HT1080 (cell line): ENCODE measurements at places on chromosomes 2 and 18.

DNA sequence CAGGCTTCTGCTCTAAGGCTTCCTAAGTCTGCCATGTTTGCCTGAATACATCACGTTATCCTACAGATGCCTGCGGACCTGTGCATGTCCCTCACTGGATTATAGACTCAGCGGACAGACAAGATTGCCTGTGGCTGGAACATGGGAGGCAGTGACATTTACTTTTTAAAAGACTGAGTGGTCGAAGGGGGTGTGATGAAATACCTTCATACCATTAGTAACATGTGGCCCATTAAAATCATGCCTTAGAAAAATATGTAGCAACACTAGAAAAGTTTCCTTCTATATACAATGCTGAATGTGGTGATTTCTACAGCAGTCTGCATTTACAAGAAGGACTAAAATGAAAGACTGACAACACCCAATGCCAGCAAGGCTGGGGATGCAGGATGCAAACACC lies 154.4 kb downstream of the ASB1 start:
- DNase-seq, result no peak

- DNase-seq, result peak; percentile 29
Measured at GRCh38 chr18:44130376-44130942, 550.2 kb upstream of the SETBP1 start.

DNA sequence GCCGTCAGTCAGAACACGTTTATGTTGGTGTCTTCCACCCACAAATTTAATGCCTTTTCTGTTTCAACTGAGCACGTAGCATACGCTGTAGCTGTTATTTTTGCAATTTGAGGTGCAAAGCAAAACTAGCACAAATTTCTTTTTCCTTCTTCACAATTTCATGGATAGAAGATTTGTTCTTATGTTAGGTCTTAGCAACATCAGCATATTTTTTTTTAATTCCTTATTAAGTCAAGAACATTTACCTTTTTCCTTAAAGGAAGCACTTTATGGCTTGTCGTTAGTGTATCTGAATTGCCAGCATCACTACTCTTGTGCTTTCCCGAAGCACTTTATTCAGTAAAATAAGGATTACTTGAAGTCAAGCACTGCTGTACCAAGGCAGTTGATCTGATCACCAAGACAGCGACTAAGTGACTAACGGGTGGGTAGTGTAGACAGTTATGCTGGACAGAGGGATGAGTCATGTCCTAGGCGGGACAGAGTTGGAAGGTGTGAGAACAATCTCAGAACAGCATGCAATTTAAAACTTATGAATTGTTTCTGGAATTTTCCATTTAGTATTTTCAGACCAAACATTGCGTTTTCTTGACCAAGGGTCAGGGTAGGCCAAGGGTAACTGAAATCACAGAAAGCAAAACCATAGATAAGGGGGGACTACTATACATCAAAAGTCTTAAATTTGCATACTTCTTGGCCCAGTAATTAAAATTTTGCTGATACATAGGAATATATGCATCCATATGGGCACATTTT lies 13.3 kb downstream of the BABAM2 start:
- DNase-seq, result peak; percentile 64

DNA sequence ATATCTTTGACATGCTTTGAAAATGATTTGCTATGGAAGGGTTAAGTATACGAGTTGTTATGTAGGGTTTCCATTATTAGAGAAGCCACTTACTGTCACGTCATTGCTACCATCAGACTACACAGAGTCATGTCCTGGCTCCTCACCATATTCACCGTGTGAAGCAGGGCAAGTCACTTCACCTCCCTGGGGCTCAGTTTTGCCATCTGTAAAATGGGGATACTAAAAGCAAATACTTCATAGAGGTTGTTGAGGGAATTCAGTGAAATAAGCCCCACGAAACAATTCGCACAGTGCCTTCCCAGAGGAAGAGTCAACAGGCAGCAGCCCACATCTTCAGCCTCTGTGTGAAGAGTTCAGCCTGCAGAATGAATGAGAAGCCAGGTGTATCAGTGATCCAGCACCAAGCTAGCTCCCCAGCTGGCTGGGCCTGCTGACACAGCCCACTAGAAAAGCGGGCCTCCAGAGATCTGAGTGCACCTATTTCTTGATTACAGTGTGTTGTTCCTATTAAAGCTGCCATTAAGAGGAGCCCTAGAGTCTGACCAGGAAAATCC lies 3.4 kb downstream of the DIPK1C start:
- DNase-seq, result no peak

GRCh38 chr2:233811087-233811486 lies 33.0 kb downstream of the MROH2A start:
- DNase-seq, result no peak

GRCh38 chr18:45324495-45325113 lies 290.7 kb upstream of the SLC14A2 start:
- DNase-seq, result no peak

- no peak for DNase-seq
Measured at GRCh38 chr2:128396946-128397345, 78.3 kb upstream of the HS6ST1 start.

DNA sequence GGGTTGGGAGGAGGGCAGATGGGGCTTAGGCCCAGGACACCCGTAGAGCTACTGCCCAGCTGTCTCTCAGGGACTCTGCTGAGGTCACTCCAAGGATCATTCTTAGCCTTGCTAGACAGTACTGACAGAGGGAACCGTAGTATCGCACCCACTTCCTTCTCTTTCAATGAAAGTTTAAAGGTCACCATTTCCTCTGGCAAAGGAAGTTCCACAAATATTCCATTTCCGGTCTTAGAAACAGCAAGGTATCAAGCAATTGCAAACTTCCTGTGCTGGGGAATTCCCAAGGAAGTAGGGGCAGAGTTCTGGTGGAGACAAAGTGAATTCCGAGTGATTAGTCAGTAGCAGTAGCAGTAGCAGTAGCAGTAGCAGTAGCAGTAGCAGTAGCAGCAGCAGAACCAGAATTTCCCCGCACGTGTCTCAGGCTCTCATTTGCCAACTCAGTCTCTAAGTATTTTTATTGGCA lies 24.7 kb downstream of the IL1B start:
- DNase-seq, result peak; percentile 95

- no peak for DNase-seq
Measured at GRCh38 chr2:239431536-239431935, 30.7 kb upstream of the HDAC4 start.

- DNase-seq, result no peak
Measured at GRCh38 chr18:79389689-79390088, 6.0 kb upstream of the NFATC1 start.

- no peak for DNase-seq
Measured at GRCh38 chr18:32175265-32175664, 14.6 kb upstream of the MEP1B start.

DNA sequence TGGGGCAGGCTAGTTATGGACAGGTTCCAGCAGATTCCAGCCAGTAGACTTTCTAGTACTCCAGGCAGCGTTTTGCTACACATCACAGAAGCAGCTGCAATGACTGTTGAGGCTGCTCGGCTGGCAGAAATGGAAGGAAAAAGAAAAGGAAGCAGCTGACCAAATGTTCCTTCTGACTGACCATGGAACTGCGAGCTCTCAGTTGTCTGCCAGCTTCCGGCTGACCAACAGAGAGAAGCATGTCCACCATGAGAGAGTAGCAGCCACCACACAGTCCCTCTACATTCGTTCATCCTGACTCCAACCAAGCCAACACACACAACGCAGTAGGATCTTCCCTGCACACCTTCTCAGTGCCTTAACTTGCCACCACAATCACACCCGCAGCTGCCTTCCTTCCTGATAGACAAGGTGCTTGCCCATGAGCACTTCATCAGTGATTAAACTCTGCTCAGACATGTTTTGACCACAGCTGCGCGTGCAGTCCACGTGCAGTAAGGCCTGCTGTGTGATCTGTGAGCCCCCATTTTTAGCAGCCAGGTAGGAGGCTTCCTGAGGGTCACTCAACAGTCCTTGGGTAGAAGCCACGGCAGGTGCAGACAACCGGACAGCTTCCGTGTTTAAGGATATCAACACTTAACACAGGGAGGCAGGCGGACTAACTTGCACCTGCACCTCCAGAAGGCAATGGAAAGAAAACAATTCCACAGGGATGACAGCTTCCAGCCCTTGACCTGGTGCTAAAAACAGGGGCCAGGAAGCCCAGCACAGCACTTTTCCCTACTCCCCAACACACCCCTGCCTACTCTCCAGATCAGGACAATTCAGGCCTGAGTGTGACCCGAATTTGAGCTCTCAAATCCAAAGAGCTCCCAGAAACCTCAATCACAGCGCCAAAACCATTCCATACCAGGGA lies 996 bp downstream of the TGFBRAP1 start:
- DNase-seq, result peak; percentile 42

- no peak for DNase-seq
Measured at GRCh38 chr2:23425885-23426262, 40.9 kb downstream of the KLHL29 start.

- no peak for DNase-seq
Measured at GRCh38 chr2:170088776-170089175, 89.2 kb upstream of the MYO3B start.

- DNase-seq, result no peak
Measured at GRCh38 chr2:46634905-46635304, 155.5 kb downstream of the TMEM247 start.

DNA sequence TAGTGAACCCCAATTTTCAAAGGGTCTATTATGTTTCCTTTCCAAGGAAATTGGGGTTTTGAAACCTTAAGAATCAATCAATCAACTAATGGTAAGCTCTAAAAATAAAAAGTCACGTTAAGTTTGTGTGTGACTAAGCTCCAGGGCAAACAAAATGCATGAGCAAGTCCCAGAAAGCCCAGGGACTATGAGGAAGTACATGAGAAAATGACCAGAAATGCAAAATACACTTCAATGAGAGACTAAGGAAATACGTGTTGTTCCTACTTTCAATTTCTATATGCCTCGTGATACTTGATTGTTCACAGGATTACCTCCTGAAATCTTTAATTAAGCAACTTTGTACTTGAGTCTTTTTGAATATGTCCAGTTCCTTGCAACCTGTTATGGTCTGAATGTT lies 684.4 kb upstream of the SYT4 start:
- peak; percentile 1 for DNase-seq

GRCh38 chr2:47867205-47867604 lies 39.1 kb downstream of the FBXO11 start:
- DNase-seq, result peak; percentile 80

- DNase-seq, result no peak
Measured at GRCh38 chr2:127685410-127686080, 10.2 kb upstream of the LIMS2 start.

- DNase-seq, result peak; percentile 62
Measured at GRCh38 chr2:71889759-71890684, 257.6 kb downstream of the CYP26B1 start.

DNA sequence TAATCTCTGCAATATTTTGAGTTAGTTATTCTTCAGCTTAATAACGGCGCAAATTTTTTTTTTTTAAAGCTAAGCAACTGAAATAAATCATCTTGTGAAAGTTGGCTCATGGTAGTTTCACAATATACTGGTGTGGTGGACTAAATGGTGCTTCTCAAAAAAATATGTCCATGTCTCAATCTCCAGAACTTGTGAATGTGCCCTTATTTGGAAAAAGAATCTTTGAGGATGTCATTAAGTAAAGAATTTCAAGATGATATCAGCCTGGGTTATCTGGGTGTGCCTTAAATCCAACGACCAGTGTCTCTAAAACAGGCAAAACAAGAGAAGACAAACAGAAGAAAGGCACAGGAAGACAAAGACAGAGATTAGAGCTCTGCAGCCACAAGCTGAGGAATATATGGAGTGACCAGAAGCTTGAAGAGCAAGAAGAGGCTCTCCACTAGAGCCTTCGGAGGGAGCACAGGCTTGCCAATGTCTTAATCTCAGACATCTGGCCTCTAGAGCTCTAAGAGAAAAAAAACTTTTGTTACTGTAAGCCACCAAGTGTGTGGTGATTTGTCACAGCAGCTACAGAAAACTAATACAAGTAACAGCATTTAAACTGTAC lies 71.4 kb downstream of the HNMT start:
- DNase-seq, result no peak

- no peak for DNase-seq
Measured at GRCh38 chr18:70107091-70107490, 98.4 kb downstream of the RTTN start.

GRCh38 chr2:45575881-45576280 lies 35.2 kb downstream of the SRBD1 start:
- no peak for DNase-seq

DNA sequence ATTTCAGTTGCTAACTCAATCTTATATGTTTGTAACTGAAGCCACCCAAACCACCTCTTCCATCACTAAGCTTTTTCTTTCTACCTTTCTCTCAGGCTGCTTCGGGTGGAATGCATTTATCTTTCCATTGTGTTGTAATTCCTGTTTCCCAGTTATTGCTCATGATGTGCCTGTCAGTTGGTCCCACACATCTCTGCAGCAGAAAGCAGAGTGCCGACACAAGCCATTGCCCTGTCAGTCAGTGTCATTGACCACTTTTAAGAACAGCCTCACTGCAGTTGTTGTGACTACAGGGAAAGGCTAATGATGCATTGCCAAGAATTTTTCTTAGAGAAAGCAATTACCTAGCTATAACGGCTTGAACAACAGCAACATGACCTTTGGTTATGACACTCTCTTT lies 24.8 kb upstream of the KCNJ3 start:
- no peak for DNase-seq

DNA sequence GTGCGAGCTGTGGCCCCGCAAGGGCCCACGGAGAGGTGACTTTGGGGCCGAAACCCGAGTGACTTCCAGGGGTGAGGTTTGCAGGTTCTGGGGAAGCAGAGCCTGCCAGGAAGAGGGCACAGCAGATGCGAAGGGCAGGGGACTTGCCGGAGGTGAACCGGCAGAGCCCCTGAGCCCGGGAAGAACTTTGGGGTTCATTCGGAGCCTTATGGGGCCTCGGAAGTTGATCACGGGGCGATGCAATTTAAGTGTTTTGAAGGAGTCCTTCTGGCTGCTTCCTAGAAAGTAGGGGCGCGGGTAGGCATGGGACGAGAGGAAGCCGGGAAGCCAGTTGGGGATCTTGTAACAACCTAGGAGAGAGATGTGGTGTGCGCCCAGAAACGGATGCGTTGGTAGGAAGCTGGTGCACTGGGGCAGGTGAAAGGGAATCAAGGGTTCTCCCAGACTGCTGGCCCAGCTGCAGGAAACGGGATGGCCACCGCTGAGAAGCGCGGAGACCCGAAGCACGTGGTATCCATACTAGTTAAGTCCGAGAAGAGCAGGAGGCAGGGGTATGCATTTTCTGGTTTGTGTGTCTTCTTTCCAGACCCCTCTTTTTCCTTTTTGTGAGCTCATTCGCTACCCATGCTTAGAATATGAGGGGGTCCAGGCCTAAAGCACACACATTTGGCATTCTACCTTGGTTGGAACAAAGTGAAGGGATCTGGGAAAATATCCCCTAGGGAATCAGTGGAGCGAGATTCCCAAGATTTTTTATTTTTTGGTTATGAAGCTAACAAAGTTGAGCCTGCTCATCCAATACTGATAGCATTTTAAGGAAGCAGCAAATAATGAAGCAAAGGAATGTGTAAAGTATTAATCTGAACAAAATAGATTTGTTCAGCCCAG lies 758 bp downstream of the SCLY start:
- peak; percentile 57 for DNase-seq

- no peak for DNase-seq
Measured at GRCh38 chr2:37342591-37343220, 1.7 kb upstream of the QPCT start.

GRCh38 chr18:32362484-32362883 lies 108.2 kb downstream of the GAREM1 start:
- no peak for DNase-seq

GRCh38 chr2:129301431-129301913 lies 678.0 kb upstream of the RAB6C start:
- DNase-seq, result no peak
